IMR-90 (cell line): ENCODE measurements at places on chromosomes 7 and 10.

DNA sequence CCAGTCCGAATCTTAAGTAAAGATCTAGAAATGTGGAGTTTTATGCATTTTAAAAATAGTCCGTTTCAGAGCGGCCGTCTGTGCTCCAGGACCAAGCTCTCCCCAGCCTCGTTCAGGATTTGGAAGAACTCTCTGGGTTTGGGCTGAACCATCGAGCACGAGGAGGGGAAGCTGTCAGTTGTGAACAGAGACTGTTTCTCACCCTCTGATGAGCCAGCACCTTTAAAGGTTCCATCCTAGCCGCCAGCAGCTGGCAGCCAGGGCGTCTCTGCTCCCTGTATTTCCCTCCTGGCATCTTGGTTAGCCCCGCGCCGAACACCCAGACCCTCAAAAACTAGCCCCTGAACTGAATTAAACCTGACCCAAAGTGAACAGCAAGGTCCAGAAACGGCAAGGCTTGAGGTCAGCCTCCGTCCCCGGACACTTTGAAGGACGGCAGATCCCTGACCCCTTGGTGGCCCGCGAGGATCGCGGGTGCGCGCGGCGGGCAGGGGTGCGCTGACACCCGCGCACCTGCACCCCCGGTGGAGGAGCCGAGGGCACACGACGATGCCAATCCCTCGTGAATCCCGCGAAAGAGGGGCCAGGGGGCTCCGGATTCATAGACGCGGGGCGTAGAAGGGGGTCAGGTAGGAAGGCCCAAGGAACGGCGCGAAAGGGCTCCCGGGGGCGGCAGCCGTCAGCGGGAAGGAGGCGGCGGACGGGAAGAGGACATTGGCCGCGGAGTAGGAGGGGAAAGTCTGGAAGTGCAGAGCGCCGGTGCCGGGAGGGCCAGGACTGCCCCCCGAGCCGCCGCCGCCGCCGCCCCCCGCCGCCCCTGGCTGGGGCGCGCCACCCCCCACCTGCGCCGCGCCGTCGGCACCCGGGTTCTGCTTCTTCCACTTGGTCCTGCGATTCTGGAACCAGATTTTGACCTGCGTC, 2.7 kb downstream of the NKX1-2 start:
- no peak for DNase-seq

- DNase-seq = peak; percentile 92
These were observed 21.6 kb upstream of the GIMAP8 start for GRCh38 chr7:150428671-150429451.

DNA sequence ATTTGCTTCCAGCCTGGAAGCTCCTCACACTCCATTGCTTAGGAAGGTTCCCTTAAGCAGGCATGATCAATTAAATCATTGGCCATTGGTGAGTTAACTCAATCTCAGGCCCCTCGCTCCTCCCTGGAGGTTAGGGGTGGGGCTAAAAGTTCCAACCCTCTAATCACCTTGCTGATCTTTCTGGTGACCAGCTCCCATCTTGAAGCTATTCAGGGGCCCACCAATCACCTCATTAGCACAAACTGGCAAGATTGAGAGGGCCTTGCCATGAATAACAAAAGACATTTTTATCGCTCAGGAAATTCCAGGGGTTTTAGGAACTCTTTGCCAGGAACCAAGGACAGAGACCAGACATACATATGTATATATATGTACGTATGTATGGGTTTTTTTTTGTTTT, 58.4 kb downstream of the AGK start:
- no peak for DNase-seq

- DNase-seq = peak; percentile 59
These were observed 4.0 kb downstream of the PDAP1 start for GRCh38 chr7:99404235-99404976.

GRCh38 chr7:87934699-87935383, 790 bp downstream of the ADAM22 start:
- DNase-seq = no peak

DNA sequence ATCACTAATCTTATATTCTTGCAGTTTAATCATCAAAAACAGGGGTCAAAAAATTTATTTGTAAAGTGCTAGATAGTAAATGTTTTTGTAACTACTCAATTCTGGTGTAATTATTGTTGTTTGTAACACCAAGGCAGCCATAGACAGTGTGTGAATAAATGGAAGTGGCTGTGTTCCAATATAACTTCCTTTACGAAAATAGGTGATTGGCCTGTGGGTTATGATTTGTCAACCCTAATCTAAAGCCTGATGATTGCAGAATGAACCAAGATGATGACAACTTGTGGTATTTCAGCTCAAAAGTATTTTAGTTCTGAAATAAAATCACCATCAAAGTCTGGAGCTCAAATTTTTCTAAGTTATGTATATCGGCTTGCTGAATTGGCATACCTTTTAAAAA, 34.4 kb upstream of the ETV1 start:
- DNase-seq = no peak

GRCh38 chr7:111855842-111856227, 293.5 kb upstream of the IMMP2L start:
- DNase-seq = peak; percentile 59

DNA sequence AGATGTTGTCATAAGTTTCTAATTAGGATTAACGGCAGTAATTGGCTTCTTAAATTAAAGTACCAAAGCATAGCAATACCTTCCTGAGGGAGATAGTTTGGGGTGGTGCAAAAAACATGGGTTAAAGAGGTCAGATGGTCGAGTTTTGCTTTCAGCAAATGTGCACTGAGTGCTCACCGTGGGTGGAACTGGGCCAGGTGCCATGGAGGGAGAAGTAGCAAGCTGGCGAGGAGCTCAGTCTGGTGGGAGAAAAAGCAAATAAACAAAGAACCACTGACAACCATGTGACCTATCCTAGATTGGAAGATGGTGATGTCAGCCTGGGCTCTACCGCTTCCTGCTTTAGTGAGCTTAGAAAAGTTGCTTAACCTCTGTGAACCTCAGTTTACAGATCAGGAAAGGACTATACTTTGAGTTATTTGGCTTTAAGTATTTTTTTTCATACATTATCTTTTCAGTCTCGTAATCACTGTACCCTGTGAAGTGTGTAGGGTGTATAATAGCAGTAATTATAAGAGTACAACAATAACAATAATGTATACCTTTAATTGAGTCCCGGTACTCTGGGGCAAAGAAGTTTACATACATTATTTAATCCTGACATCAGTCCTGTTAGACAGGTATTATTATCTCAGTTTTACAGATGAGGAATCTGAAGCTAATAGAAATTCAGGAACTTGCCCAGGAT, 69.0 kb upstream of the PDCD4 start:
- DNase-seq = peak; percentile 94
